ENCODE measurements at places on chromosomes 1 and 21.
A peak's percentile ranks its signal among the peaks of the same experiment; 100 is the strongest.

GRCh38 chr21:44752671-44753235 is 41.4 kb upstream of the TSPEAR start:
- no peak for DNase-seq

- DNase-seq, result no peak
Observed at GRCh38 chr1:225977937-225978748, 21.0 kb downstream of the SDE2 start.

GRCh38 chr1:216596281-216596862 is 126.9 kb downstream of the ESRRG start:
- no peak for DNase-seq

DNA sequence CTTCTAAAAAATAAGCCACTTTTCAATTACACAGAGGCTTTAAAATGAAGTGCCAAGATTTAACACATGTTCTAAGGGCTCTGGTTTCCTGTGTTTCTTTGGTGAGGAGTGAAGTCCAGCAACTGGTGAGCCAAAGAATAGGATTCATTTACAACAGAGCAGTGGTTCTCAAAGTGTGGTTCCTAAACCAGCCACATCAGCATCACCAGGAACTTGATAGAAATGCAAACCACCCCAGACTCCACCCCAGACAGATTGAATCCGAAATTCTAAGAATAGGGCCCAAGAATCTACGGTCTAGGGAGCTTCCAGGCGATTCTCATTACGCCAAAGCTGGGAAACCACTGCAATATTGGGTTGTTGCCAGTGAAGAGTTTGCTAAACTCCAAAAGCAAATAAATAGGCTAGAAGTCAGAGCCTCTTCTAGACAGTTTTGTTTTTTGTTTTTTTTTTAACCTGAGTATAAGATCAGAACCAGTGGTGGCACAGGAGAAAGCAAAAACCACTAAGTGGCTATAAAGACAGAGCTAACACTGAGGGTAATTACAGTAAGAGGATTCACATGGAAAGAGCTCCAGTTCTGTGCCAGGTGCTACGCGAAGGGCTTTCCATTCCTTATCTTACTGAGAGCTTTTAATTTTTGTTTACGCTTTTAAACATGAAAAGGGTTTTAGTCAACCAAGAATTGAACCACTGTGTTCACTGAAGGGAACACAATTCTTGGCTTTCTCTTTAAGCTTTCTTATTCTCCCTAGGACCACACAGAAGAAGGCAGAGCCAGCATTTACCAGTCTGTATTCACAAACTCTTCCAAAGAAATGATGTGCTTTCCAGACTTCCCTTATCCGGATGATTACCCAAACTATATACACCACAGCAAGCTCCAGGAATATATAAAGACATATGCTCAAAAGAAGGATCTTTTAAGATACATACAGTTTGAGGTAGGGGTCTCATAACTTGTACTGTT is 42.4 kb upstream of the FMO2 start:
- no peak for DNase-seq

- no peak for DNase-seq
Observed at GRCh38 chr1:12649971-12650421, 6.1 kb downstream of the AADACL4 start.

- DNase-seq, result no peak
Observed at GRCh38 chr1:38138498-38139233, 92.1 kb upstream of the POU3F1 start.

- no peak for DNase-seq
Observed at GRCh38 chr1:152761609-152762213, 3.9 kb downstream of the KPRP start.

DNA sequence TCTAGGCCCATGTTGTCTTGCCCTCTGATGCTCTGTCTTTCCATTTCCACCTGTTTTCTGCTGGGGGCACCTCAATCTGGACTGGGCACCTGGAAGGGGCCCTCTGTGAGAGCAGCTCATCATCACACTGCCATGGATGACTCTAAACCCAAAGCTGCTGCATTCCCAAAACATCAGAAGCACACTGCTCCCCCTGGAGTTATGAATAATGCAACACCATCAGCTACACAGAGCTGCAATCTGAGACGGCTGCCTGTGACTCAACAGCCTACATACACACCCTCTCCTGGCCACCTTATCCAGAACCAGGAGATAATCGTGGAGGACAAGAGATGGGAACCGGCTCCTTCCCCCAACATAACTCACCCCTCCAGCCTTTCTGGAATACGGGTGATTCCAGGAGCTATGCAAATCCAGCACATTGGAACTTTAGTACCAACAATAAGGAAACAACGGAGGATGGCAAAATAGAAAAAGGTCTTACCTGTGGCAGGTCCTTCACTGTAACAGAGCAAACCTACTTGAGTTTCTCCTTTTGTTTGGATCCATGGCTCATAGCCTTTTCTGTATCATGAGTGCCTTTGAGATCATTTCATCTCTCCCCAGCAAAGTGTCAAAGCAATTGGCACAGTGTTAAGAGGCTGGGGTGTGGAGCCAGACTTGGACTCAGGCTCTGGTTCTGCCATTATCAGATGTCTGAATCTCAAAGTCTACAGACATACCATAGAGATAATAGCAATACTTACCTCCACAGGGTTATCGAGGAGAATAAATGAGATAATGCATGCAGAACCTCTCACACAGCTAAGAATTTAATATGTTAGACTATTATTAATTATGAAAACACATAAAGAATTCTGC is 29.3 kb downstream of the AK2 start:
- DNase-seq, result peak; percentile 40

DNA sequence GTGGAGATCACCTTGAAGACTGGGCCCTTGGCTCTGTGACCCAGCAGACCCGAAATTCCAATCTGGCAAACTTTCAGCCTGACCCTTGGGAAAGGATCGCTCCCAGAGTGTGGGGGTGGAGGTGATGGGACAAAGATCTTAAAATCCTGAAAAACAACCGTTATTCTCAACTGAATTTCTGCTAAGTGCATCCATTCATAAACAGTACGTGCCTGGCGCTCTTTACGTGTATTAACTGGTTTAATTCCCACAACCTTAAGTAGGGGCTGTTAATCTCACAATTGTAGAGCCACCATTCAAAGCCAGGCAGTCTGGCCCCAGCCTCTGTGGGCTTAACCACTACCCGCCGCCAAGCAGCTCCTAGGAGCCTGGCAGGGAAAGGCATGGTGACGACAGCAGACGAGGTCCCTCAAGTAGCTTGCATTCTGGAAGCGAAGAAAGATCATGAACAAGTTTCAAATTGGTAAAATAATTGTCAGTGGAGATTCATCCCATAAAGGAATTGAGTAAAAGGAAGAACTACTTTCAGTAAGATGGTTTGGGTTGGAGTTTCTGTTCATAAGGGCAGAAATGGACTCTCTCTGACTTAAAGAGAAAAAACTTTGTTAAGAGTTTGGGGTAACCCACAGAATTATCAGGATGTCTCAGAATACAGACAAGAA is 11.4 kb upstream of the RGS16 start:
- peak; percentile 74 for DNase-seq

- no peak for DNase-seq
Observed at GRCh38 chr21:30206551-30207251, 9.2 kb downstream of the CLDN8 start.

GRCh38 chr1:214537219-214537618 is 14.2 kb downstream of the PTPN14 start:
- DNase-seq, result no peak

DNA sequence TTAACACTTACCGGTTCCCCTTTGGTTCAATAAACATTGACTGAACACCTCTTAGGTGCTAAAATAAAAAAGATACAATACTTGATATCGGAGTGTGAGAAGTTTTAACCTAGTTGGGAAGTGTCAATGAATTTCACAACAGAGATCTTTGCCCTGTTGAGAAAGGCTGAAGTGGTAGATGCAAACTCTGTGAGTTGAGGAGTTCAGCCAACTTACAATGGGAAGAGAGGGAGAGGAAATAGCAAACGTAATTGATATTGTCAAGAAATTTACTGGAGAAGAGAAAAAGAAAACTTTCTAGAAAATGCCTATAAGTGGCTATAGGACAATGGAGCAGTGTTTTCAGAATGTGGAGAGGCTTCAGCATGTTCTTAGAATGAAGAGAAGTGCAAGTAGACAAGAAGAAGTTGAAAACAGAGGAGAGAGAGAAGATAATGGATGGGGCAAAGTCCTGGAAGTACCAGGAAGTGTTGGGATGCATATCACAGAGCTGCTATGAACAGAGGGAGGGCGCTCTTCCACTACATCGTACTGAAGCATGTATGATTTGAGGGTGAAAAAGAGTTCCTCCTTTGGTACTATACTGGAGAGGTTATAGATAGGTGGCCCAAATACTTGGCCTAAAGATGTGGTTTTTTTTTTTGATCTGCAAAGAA is 48.9 kb downstream of the MEF2D start:
- DNase-seq, result no peak

GRCh38 chr1:168091720-168092550 is 44.8 kb downstream of the GPR161 start:
- DNase-seq, result no peak

DNA sequence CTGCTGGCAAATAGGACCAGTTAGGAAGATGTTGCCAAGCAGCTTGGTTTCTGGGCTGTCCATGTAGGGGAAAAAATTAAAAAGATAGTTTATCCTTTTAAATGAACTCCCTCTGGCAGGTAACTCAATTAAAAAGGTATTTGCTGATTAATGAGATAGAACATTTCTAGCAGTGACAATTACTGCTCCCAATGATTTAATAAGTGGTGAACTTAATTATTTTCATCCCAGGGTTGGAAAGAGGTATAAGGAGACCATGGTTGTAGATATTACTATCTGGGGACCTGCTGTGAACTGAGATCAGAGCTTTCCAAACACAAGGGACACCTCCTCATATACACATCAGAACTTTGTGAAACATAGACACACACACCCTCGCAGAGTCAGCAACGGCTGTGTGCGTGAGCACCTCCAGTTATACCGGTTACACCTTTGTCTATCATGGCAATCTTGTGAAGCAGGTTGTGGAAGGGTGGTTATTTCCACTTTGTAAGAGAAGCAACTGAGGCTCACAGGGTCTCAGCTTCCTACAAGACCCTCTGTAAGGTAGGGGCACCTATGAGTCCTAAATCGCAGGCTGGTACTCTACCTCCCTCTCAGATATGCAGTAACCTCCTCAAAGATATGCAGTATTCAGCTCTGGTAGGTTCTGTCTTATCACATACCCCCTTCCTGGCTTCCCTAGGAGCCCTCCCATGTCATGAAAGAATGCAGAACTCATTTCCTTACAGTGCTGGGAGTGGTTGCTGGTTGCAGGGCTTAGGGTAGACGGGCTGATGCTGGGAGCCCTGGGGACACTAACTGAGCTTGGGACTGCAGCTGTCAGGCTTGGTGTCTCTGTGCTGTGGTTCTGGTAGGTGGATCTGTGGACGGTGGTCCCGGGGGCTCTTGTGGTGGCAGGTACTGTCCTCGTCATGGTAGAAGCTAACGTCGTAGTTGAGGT is 18.5 kb upstream of the MAGOH start:
- no peak for DNase-seq

GRCh38 chr1:183932412-183932811 is 105.1 kb downstream of the COLGALT2 start:
- DNase-seq, result no peak

GRCh38 chr1:6785318-6785727 is at the start of gene CAMTA1:
CAMTA1 (plus strand) TSS chr1:6785454; CDS start chr1:6785531, 77 bp downstream.
- DNase-seq, result no peak

- peak; percentile 62 for DNase-seq
Observed at GRCh38 chr1:236284291-236284721, 2.5 kb upstream of the ERO1B start.

DNA sequence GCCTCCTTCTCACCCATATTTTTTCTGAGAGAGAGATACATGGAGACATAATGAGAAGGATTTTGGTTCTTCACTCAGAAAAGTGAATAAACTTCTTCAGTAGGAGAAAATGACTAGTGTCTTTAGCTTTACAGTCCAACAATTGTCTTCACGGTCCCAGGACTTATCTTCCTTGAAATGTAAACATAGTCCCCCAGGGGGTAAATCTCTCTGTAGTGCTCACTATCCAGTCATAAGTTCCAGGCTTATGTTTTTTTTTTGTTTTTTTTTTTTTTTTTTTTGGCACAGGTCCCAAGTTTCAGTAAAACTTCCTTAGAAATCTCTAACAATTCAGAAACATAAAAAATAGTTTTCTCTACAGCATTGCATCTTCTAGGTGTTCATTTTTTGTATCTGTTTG is 890.2 kb upstream of the B3GALT2 start:
- DNase-seq, result no peak

- no peak for DNase-seq
Observed at GRCh38 chr1:147475488-147475887, 65.8 kb upstream of the BCL9 start.

DNA sequence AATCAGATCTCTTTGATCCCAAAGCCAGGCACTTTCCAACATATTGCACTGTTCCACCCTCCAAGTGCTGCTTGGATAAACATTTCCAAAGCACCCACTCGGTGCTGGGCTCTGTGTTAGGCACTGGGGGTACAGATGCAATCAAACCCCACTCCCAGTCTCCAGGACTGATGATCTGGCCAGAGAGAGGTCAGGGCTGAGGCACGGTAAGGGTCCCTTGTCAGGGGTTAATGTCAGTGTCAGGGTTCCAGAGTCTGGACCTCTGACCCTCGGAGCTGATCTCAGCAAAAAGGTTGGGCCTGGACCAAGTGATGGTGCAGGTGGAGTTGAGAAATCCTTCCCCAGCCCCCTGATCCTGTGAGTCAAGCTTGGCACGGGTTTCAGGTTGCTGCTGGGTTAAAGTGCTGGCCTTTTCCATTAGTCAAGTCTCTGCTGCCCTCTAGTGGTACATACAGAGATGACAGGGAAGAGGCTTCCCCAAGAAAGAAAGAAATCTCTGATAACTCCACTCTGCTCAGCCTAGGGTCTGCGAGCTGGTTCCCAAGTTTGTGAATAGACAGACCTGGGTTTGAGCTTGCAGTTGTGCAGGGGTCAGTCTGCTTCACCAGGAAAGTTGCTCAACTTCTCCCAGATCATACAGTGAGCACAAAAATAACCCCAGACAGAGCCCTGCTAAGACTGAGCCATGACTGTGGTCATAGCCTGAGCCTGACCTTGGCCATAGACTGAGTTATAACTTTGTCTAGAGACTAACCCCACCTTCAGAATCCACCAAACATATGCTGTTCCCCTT is 74.6 kb downstream of the DMRTA2 start:
- peak; percentile 38 for DNase-seq

GRCh38 chr1:184191181-184191621 is 139.7 kb downstream of the TSEN15 start:
- DNase-seq, result no peak

- DNase-seq, result peak; percentile 33
Observed at GRCh38 chr1:229254910-229255541, 15.9 kb upstream of the RAB4A start.

- DNase-seq, result no peak
Observed at GRCh38 chr1:34762474-34763141, 3.1 kb downstream of the GJB4 start.

DNA sequence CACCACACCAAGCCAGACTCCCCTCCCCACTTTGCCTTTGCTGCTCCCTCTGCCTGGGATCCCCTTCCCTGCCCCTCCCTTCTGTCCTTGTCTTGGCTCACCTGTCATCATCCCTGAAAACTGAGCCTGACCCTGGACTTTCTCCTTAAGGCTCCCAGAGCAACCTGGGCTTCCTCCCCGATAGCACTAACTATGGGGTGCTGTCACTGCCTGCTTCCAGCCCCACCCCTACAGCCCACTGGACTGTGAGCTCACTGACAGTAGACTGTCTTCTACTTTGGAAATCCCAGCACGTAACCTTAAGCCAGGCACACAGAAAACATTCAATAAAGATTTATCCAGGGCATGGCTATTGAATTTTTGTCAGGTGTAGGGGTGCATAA is 9.5 kb upstream of the CSF1 start:
- DNase-seq, result no peak

GRCh38 chr1:206949641-206950040 is 3.4 kb upstream of the PIGR start:
- no peak for DNase-seq

- no peak for DNase-seq
Observed at GRCh38 chr1:45979074-45979777, 153.2 kb downstream of the PIK3R3 start.

- no peak for DNase-seq
Observed at GRCh38 chr1:220825819-220826551, 39.3 kb downstream of the MTARC1 start.

All from activated CD4-positive, alpha-beta memory T cell treated with anti-CD3 and anti-CD28 coated beads for 36 hours (primary cell).